ENCODE measurements at places on chromosomes 4 and X. TPM values are rescaled to one million over a fixed set of nuclear protein-coding genes. Genes with fewer than 3 reads are reported as not detected.

VSIG4 gene
- not detected for polyA plus RNA-seq

- DNase-seq: peak; percentile 76
Measured at GRCh38 chr4:40976343-40976742, 226.6 kb downstream of the NSUN7 start.

SRPX2 gene
- 265 TPM for polyA plus RNA-seq

- no peak for DNase-seq
Measured at GRCh38 chr4:14644580-14645282, 357.6 kb upstream of the CPEB2 start.

IL2RG gene
- polyA plus RNA-seq: 0.07 TPM

- peak; percentile 57 for DNase-seq
Measured at GRCh38 chrX:154719132-154719675, 31.7 kb downstream of the GAB3 start.

RASSF6 gene
- polyA plus RNA-seq: not detected

TLR10 gene
- polyA plus RNA-seq: not detected

GRCh38 chr4:121304893-121305292 lies 75.9 kb downstream of the QRFPR start:
- DNase-seq: no peak

DNA sequence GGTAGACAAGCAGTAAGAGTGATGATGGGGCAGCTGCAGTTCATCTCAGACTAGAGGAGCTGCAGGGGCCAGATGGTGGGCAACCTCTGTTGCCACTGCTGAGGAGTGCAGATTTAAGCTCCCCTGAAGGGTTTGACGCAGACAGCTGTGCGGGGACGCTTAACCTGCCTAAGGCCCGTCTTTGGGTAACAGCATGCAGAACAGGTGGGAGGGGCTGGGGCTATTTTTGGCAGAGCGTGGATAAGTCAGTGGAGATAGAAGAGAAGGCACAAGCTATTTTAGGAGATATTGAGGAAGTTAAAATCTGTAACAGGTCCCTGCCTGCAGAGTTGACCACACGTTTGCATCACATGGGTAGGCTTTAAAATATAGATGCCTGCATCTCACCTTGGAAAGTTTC lies 10.5 kb downstream of the CD99 start:
- DNase-seq: no peak

DNA sequence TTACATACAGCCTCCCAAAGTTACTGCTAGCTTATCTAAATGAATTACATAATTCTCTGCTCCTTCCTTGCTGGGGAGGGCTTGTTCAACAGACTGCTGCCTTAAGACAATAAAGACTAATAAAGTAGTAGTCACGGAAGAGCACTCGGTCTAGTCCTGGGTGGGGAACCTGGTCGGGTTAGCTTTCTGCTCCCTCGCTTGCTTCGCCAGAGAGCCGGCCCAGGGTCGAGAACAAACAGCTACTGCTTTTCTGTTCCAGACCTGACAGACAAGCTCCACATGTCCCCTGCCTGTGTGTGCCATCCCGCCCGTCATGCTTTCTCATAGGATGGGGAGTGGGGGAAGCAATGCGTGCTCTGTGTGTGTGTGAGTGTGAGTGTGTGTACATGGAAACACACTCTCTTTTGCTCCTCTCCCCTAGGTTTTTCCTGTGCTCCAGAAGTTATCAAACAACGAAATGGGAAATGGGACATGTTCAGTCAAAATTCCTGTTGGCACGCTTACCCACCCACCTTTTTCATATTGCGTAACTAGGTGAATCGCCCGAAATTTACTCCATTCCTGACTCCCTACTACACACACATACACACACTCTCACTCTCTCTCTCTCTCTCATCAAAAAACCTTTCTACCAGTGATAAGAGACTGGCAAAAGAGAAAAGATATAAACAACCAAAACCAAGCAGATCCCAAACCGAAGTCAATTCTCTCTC lies 1.3 kb downstream of the NPY1R start:
- no peak for DNase-seq

FTHL17 gene
- not detected for polyA plus RNA-seq

FATE1 gene
- not detected for polyA plus RNA-seq

MAGEA9B gene
- not detected for polyA plus RNA-seq

DNA sequence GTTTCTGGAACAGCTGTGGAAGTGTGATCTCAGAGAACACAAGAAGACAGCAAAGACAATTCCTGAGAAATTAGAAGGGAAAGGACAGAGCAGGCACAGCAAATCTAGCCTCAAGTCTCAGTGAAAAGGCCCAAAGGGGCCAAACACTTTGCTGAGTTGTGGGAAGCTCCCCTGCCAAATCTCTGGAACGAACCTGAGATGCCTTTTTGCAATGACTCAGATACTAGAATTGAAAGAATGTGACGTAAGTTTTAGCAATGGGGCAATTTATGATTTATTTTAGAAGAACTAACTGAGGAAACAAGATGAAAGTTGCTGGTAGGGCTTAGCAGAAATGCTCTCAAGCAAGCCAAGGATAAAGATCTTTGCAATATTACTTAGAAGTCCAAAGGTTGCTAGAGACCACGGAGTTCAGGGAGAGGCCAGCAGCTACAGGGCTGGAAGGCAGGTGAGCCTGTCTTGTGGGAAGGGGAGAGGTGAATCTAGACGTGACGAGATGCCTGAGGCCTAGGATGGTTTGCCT lies 92.8 kb downstream of the AMELX start:
- no peak for DNase-seq

- DNase-seq: no peak
Measured at GRCh38 chrX:109826954-109827708, 94.1 kb upstream of the ACSL4 start.

Data from endothelial cell of umbilical vein (primary cell).